ENCODE measurements at places on chromosomes 7 and 10.

DNA sequence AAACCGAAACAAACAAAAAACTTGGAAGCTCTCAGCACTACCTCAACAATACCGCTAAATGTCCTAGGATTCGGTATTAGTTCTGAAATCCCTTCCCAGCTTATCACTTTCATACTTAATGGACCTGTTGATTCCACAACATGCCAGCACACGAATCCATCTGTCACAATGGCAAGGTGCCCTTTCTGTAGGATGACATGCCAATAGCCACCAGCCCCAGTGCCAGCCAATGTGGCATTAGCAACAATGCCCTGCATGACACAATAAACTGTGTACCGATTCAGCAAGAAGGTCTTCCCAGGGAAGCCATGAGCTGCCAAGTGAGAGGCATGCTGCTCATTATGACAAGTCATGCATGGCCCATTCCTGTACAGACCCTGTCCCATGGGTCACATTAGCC lies 35.6 kb upstream of the CHCHD3 start:
- DNase-seq, result no peak

DNA sequence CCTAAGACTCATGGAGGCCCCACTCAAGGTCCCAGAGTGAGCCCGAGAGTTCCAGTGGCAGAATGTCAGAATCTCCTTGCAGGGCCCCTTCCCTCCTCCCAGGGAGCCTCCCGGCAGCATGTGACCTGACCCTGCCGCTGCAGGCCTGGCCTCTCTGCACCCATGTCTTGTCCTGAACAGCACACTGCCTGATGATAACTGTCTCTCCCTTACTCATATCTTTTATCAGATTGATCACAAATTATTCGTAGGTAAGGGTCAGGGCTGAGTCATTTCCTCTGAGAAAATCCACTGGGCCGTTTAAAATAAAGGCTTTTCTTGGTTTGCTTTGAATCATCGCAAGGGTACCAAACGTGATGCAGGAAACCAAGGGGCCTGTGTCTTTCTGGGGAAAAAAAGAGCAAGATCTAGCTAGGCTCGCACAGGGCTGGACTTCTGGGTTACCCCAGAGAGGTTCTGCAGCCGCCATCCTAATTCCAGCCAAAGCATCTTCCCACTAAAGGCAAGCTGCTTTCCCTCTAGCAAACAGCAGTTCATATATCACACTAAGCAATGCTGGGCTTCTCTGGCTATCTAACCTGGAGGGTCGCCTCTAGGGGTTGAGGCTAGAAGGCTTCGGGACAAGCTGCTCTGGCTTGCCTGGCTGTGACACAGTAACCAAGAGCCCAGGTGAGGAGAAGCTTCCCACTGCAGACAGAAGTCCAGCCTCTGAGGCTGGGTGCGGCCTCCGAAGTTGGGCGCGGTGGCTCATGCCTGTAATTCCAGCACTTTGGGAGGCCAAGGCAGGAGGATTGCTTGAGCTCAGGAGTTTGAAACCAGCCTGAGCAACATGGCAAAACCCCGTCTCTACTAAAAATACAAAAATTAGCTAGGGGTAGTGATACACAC lies 104.9 kb downstream of the SPDYE5 start:
- DNase-seq, result no peak

- no peak for DNase-seq
Measured at GRCh38 chr7:25014756-25015155, 34.8 kb upstream of the OSBPL3 start.

GRCh38 chr10:53690524-53691240 lies 918.1 kb upstream of the MBL2 start:
- no peak for DNase-seq

- no peak for DNase-seq
Measured at GRCh38 chr7:104371216-104371979, 43.0 kb downstream of the LHFPL3 start.

- DNase-seq, result no peak
Measured at GRCh38 chr7:39952374-39952773, 2.3 kb downstream of the CDK13 start.

DNA sequence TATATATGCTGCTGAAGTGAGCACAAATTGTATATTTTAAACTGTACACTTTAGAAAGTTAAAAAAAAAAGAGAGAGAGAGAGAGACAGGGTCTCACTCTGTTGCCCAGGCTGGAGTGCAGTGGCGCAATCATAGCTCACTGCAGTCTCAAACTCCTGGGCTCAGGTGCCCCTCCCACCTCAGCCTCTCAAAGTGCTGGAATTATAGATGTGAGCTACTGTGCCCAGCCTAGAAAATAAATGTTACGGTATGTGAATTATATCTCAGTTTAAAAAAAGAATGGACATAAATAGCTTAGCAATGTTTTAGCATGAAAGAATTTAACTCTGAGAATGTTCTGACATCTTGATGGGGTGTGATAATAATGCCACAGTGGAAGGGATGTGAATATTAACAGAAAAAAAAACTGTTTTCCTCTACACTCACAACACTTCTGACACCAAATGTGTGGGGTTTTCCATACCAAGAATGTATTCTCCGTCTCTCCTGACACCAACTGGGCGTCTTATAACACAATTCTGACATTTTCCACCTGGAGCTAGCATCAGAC lies 162.1 kb downstream of the PLCE1 start:
- no peak for DNase-seq

GRCh38 chr10:110764793-110765512 lies 106.8 kb upstream of the PDCD4 start:
- no peak for DNase-seq

DNA sequence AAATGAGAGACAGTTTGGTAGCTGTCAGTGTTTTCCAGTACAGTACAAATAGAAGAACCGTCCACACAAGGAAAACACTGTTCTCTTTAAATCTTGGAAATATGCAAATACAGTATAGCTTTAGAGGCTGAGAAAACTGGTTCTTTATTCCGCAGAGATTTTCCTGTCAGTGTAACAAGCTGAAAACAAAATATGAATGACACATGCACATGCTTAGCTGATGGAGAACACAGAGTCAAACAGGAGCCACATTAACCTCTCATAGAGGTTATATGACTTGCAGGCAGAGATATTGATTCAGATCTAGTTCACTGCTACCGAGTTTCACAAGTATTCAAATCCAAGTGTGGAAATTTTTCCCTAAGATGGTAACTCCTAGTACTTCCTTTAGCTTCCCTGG lies 135.2 kb upstream of the C1QL3 start:
- no peak for DNase-seq

GRCh38 chr7:53672681-53673080 lies 637.2 kb downstream of the POM121L12 start:
- DNase-seq, result no peak

- no peak for DNase-seq
Measured at GRCh38 chr10:73864229-73864628, 10.1 kb downstream of the CAMK2G start.

GRCh38 chr7:108382932-108383331 lies 73.3 kb downstream of the NRCAM start:
- no peak for DNase-seq

DNA sequence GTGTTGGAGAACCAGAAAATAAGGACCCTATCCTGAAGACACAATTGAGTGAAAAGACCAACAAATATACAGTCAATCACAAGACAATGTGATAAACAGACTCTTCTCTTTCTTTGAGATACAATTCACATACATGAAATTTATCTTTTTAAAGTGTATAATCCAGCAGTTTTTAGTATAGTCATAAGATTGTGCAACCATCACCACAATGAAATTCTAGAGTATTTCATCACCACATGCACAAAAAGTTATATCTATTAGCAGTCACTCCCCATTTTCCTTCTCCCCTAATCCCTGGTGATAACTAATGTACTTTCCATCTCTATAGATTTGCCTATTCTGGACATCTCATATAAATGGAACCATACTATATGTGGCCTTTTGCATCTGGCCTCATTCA lies 8.2 kb upstream of the SORBS1 start:
- no peak for DNase-seq

DNA sequence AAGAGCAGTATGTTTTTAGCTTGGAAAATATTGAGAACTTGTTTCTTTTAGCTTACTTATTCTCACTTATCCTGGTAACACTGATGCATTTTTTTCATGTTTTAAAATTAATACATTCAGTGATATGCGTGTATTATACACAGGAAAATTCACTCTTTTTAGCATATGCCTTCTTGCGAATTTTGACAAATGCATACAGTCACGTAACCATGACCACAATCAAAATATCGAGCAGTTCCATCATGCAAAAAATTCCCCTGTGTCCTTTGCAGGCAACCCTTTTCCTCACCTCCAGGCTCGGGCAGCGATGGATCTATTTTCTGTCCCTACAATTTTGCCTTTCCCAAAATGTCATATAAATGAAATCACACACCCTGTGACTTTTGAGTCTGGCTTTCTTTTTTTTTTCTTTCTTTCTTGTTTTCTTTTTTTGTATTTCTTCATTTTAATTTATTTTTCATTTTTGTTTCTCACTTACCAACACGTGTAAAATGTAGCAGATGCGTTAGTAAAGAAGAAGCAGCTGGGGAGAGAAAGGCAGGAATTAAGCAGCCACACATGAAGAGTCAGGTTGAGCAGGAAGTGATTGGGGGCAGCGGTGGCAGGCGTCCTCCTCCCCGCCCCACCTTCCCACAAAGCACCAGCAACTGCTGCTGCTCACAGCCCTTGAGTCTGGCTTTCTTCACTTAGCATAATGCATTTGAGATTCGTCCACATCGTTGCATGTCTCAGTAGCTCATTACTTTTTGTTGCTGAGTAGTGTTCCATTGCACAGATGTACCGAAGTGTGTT lies 29.9 kb downstream of the ADRB1 start:
- no peak for DNase-seq

GRCh38 chr7:42843205-42843800 lies 68.6 kb downstream of the C7orf25 start:
- DNase-seq, result no peak

GRCh38 chr10:11168423-11169090 lies 150.9 kb downstream of the CELF2 start:
- no peak for DNase-seq

DNA sequence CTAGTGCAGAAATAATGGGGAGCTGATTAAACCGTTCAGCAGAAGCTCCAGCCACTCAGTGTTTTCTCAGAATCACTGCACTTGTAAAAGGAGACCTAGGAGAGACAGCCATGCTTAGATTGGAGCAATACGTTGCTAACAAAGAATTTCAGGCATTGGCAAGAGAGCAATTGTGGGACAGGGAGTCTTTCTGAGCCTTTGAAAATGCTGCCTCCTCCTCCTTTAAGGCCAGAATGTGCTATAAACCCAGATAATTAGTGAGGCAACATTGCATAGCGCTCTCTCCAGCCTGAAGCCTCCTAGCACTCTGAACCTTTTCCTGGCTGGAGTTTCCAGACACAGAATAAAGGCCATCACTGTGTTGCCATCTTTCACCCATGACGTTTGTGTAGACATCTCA lies 18.5 kb upstream of the PTPRN2 start:
- no peak for DNase-seq

GRCh38 chr7:51316666-51317581 lies at the start of gene COBL:
Gene COBL, minus strand, starts transcription at chr7:51316809. Its CDS starts 176 bp downstream, at chr7:51316633.
- no peak for DNase-seq

- DNase-seq, result no peak
Measured at GRCh38 chr10:121411004-121411403, 187.2 kb downstream of the FGFR2 start.

DNA sequence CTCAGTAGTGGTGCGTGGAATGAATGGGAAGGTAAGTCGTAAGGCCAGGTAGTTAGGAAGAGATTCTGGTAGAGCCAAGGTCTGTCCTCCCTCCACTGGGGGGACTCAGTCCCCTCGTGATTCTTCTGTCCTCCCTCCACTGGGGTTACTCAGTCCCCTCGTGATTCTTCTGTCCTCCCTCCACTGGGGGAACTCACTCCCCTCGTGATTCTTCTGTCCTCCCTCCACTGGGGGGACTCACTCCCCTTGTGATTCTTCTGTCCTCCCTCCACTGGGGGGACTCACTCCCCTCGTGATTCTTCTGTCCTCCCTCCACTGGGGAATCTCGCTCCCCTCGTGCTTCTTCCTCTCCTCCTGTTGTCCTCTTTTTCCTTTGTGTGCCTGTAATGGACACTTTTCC lies 125.1 kb downstream of the CELF2 start:
- no peak for DNase-seq

DNA sequence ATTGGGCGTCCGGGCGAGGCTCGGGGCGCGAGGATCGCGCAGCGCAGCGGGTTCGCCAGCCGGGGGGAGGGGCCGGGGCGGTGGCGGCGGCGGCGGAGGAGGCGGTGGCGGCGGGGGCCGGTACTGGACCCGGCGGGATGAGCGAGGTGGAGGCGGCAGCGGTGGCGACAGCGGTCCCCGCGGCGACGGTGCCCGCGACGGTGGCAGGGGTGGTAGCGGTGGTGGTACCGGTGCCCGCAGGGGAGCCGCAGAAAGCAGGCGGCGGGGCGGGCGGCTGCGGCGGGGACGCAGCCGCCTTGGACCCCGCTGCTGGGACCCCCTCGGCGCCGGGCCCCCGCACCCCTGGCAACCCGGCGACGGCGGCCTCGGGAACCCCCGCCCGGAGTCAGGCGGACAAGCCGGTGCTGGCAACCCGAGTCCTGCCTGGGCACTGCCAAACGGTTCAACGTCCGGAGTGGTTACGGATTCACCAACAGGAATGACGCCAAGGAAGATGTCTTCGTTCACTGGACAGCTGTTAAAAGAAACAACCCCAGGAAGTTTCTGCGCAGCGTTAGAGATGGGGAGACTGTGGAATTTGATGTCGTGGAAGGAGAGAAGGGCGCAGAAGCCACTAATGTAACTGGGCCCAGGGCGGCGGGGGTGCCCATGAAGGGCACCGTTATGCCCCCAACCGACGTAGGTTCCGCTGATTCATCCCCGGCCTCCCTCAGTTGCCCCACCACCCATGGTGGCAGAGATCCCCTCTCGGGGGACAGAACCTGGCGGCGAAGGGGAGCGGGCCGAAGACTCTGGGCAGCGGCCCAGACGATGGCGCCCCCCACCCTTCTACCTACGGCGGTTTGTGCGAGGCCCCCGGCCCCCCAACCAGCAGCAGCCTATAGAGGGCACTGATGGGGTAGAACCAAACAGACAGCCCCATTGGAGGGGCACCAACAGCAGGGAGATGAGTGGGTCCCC lies 100.3 kb upstream of the CPXM2 start:
- no peak for DNase-seq

- DNase-seq, result peak; percentile 78
Measured at GRCh38 chr10:100998991-100999741, 442 bp upstream of the LZTS2 start.

DNA sequence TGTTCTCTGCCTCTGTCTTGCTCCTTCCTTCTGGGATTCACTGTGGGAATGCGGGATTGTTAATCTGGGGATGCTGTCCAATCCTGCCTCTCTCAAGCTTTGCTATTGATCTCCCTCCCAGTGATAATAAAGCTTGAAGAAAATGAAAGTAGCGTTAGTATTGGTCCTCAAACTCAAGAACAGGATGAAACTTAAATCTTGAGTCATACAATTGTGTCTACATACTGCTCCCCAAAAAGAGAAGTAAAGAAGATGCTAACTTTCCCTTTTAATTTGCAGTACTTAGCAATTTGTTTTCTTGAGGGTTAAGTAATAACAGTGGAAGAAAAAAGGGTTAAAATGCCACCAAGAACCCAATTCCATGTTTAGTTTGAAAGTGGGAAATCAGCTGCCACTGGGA lies 13.6 kb downstream of the CFTR start:
- DNase-seq, result no peak

Data from T-helper 17 cell (primary cell).